WTC11 (cell line): ENCODE measurements at places on chromosomes 11 and 22. TPM values are rescaled to one million over a fixed set of nuclear protein-coding genes. Genes with fewer than 3 reads are reported as not detected.

GRCh38 chr11:65355776-65356393 lies 1.3 kb downstream of the TIGD3 start:
- no peak overlapping the region for H3K27ac ChIP-seq
- peaks cover 16% of the 10 kb centered on the region for H3K4me1 ChIP-seq
- H3K36me3 ChIP-seq, result peaks cover 14% of the 10 kb centered on the region
- peak; percentile 42 for DNase-seq
- peak overlapping the region; percentile 81 for H3K4me3 ChIP-seq

DNA sequence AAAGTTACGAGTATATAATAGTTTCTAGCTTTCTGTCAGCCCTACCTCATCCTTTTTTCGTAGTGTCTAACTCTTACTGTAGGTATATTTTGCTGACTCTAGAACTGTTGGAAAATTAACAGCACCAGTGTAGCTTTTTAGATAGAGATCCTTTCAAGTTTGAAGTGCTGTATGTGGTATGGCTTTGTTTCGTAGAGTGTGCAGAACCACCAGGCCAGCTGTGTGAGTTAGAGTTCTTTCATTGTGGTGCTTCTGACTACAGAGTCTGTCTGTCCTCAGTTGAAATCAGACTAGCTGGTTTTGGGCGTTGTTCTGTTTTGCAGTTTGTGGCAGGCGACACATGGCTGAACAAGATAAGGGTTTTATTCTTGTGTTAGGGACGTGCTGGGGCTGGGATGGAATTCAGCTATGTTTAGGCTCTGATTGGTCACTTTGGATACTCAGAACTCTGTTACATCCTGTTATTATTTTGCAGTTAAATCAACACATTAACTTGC lies 3.2 kb downstream of the ARHGEF12 start:
- H3K27me3 ChIP-seq, result no peaks in the 10 kb centered on the region
- H3K4me3 ChIP-seq, result peak overlapping the region; percentile 38
- no peak for DNase-seq

DNA sequence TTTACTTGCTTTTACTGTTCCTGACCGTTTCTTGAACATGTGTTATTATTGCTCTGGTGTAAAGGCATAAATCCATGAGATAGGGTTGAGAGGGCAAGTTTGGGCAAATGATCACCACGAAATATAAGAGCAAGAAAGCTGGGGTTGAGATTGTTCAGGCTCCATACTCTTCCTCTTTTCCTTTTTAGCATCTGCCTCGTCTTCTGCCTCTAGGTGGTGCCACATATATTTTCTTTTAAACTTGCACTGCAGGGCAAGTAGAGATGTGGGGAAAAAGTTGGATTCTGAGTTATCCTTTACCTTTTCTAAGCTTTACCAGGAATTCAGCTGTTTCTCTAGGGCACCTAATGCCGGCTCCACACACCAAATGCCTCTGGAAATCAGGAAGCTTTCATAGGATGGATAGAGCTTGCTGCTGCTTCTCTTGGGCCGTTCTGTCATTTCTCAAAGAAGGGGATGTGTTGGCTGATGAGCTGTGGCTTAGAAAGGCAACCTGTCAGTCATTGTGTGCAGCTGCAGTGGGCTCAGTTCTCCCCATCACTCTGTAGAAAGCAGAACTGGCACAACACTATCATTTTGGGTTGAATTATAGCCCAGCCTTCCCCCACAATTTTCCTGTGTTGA lies 98.2 kb downstream of the LDLRAD3 start:
- H3K4me3 ChIP-seq, result no peak overlapping the region
- H3K4me1 ChIP-seq, result peaks cover 14% of the 10 kb centered on the region
- H3K27ac ChIP-seq, result peak overlapping the region; percentile 91
- no peaks in the 10 kb centered on the region for H3K27me3 ChIP-seq
- DNase-seq, result no peak
- H3K36me3 ChIP-seq, result peaks cover 9% of the 10 kb centered on the region

DNA sequence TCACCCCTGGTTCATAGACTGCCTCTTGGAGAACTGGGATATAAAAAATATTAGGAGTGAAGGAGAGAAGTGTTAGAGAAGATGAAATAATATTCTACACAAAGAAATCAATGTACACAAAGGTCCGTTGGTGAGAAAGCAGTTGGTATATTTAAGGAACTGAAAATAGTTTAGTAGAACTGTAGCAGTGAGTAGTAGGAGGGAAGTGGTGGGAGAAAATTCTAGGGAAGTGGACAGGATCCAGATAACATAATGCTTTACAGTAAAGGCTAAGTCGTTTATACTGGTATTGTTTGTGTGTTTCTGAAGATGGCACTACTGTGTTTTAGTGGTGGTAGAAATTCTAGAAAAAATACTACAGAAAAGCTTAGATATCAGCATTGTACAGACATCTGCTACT lies 120.8 kb upstream of the CHORDC1 start:
- no peaks in the 10 kb centered on the region for H3K36me3 ChIP-seq
- no peak for DNase-seq
- H3K27me3 ChIP-seq, result no peaks in the 10 kb centered on the region
- no peaks in the 10 kb centered on the region for H3K4me1 ChIP-seq

DNA sequence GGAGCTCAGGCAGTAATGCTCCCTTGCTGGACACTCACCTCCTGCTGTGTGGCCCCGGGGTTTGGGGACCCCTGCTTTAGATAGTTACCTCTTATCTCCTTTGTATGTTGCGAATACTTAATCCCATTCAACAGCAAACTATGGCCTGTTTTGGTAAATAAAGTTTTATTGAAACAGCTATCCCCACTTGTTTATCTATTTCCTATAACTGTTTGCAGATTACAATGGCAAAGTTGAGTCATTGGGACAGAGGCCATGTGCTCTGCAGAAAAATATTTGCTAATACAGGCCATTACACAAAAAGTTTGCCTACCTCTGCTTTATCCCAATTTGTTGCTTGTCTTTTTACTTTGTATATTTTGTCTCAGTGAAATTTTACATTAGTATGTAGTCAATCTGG lies 68.4 kb downstream of the CACNA1I start:
- H3K27me3 ChIP-seq, result no peaks in the 10 kb centered on the region

DNA sequence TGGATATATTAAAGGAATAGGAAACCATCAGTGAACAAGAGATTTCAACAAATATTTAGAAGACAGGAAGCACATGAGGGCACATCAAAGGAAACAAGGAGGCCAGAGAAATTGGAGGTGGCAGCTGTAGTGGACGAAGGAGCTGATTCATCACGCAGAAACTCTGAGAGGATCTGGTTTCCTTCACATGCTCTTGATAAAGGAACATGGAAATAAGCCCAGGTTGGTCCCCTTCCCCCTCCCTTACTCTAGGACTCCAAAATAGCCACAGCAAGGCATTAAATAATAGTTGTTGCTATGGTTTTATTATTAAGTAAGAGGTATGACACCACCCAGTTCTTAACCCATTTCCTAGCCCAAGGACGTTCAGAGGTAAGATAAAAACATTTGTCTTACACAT lies 11.3 kb downstream of the IZUMO1R start:
- no peak overlapping the region for H3K27ac ChIP-seq
- H3K36me3 ChIP-seq, result no peaks in the 10 kb centered on the region
- H3K4me1 ChIP-seq, result no peaks in the 10 kb centered on the region
- no peaks in the 10 kb centered on the region; the same call in 1 of the 2 replicates for H3K27me3 ChIP-seq
- H3K4me3 ChIP-seq, result no peak overlapping the region
- no peak for DNase-seq

DNA sequence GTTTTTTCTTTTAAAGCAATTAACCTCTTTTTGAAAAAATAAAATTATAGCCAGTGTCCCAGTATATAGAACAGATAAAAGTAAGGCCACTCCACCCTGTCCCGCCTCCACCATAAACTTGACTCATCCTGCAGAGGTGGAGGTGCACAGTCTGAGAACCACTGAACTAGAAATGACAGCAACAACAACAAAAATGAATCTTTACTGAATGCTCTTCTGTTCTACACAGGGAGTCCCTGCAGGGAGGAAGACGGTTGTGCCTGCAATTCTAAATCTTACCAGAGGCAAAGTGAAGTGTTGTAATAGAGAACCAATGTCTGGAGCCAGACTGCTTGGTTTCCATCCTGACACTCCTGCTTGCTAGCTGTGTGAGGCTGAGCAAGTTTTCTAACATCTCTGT lies 162.3 kb downstream of the FBXO7 start:
- no peak overlapping the region for H3K4me3 ChIP-seq
- H3K36me3 ChIP-seq, result no peaks in the 10 kb centered on the region
- H3K27me3 ChIP-seq, result no peaks in the 10 kb centered on the region
- DNase-seq, result no peak
- no peak overlapping the region for H3K27ac ChIP-seq

- no peaks in the 10 kb centered on the region for H3K36me3 ChIP-seq
- no peak within 1 kb of the TSS for H3K27ac ChIP-seq
- peak within 1 kb of the TSS; percentile 72 for H3K4me3 ChIP-seq
- peaks cover 3% of the 10 kb centered on the region for H3K4me1 ChIP-seq
- peak; percentile 68 for DNase-seq
- H3K27me3 ChIP-seq, result peaks cover 43% of the 10 kb centered on the region
These were observed at the start of gene APBB1 for GRCh38 chr11:6419009-6419631. TSS of gene APBB1 (minus strand) at chr11:6419094. CDS start at chr11:6411347, 7,747 bp downstream.

DNA sequence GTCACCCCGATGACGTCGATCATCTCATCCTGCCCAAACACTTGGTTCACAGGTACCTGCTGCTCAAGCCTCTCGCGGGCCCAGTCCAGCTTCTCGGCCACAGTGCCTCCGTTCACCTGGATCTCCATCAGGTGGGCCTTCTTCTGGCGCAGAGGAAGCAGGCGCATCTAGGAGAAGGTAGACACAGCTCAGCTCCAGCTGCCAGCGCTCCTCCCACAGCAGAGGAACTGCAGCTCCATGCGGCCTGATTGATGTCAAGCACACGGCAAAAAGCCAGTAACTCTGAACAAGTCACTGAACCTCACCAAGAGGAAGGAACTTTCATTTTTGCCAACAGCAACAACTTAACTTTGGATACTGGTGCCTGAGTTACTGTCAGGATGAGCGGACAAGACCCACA lies 4.0 kb downstream of the RPL3 start:
- peaks cover 82% of the 10 kb centered on the region for H3K36me3 ChIP-seq
- peaks cover 4% of the 10 kb centered on the region; the same call in 1 of the 2 replicates for H3K27me3 ChIP-seq
- DNase-seq, result no peak

- peaks cover 5% of the 10 kb centered on the region for H3K36me3 ChIP-seq
- H3K4me3 ChIP-seq, result no peak overlapping the region
- no peak overlapping the region for H3K27ac ChIP-seq
- H3K4me1 ChIP-seq, result peaks cover 11% of the 10 kb centered on the region
- DNase-seq, result peak; percentile 22
These were observed 51.8 kb downstream of the THAP12 start for GRCh38 chr11:76329084-76329648.

- H3K36me3 ChIP-seq, result peaks cover 3% of the 10 kb centered on the region; the same call in 1 of the 2 replicates
- no peak overlapping the region for H3K27ac ChIP-seq
- H3K4me1 ChIP-seq, result peaks cover 19% of the 10 kb centered on the region
- no peak overlapping the region for H3K4me3 ChIP-seq
- no peak for DNase-seq
These were observed 249.3 kb downstream of the DDX10 start for GRCh38 chr11:108914211-108914610.

- peaks cover 30% of the 10 kb centered on the region for H3K27me3 ChIP-seq
- no peak overlapping the region for H3K27ac ChIP-seq
- no peaks in the 10 kb centered on the region for H3K4me1 ChIP-seq
These were observed 18.0 kb upstream of the CD3E start for GRCh38 chr11:118286545-118286944.

- no peak for DNase-seq
- H3K4me1 ChIP-seq, result peaks cover 22% of the 10 kb centered on the region
These were observed 645 bp downstream of the RNF121 start for GRCh38 chr11:71929491-71929890.

GRCh38 chr11:34292111-34292510 lies 65.7 kb downstream of the ABTB2 start:
- peaks cover 2% of the 10 kb centered on the region; the same call in 1 of the 2 replicates for H3K4me1 ChIP-seq
- no peaks in the 10 kb centered on the region for H3K27me3 ChIP-seq
- no peaks in the 10 kb centered on the region for H3K36me3 ChIP-seq
- H3K4me3 ChIP-seq, result no peak overlapping the region
- no peak overlapping the region for H3K27ac ChIP-seq
- no peak for DNase-seq

DNA sequence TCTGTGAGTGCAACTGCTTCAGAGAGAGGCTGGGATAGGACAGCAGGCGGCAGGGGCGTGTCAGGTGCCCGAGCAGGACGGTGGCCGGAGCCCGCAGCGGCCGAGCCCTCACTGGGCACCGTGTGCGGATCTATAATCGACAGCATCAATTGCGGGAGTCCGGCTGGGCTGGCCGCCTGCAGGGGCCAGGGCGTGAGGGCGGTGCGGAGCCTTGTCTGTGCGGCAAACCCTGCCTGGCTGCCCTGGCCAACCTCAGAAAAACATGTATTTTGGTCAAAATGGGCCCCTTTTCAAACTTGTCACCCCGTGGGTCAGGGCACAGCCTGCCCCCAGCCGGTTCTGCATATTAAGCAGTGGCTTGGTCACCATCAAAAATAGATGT lies 91.3 kb upstream of the KCNQ1OT1 start:
- no peak overlapping the region for H3K27ac ChIP-seq
- peak; percentile 10 for DNase-seq
- peaks cover 79% of the 10 kb centered on the region for H3K27me3 ChIP-seq
- peaks cover 12% of the 10 kb centered on the region for H3K4me1 ChIP-seq

DNA sequence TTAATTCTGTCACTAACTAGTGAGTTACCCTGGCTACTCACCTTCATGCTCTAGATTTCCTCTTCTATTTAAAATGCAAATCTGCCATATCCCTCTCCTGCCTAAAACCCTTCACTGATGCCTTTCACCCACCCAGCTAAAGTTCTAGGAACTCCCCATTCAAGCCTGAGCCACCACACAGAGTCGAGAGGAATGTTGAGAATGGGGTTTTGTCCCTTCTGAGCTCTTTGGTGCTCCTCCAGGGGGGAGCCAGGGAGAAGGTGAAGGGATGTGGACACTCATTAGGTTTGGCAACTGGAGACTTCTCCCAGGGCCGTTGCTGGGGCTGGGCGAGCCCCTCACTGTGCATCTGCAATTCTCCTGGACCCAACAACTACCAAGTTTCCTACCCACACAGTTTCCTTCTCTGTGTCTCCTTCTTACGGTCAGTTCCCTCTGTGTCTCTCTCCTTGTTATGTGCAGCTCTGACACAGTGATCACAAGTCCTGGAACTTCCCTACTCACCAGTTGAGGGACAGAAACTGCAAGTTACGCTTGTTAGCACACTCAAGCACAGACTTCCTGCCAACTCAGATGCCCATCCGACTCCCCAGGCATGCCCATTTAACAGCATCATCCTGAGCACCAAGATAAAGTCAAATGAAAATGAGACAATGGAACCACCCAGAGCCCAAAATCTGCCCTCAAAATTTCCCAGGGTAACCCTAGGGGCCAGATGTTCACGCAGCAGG lies 6.5 kb upstream of the IL10RA start:
- peaks cover 14% of the 10 kb centered on the region for H3K27me3 ChIP-seq
- no peak for DNase-seq
- no peaks in the 10 kb centered on the region for H3K36me3 ChIP-seq
- H3K27ac ChIP-seq, result no peak overlapping the region; the same call in 1 of the 2 replicates
- H3K4me1 ChIP-seq, result peaks cover 5% of the 10 kb centered on the region

- peaks cover 44% of the 10 kb centered on the region for H3K36me3 ChIP-seq
- H3K27ac ChIP-seq, result no peak overlapping the region
- peaks cover 10% of the 10 kb centered on the region for H3K4me1 ChIP-seq
These were observed 25.5 kb downstream of the NADSYN1 start for GRCh38 chr11:71478528-71478840.

Gene THRSP
- not detected in 3 replicates for total RNA-seq

Gene OR52I2
- total RNA-seq, result not detected in 3 replicates

Gene STK33
- total RNA-seq, result 13.2 to 16.7 TPM (median 13.3 TPM) in 3 replicates

Gene HBD
- total RNA-seq, result not detected in 3 replicates

Gene OR51V1
- not detected in 3 replicates for total RNA-seq

Gene MRGPRX4
- not detected in 3 replicates for total RNA-seq

Gene OOSP2
- not detected in 3 replicates for total RNA-seq

Gene NLRP10
- total RNA-seq, result 0.16 to 0.77 TPM (median 0.44 TPM) in 3 replicates
